Kasumi-1 (cell line): ENCODE measurements at places on chromosomes 3 and 15.

- no peak for DNase-seq
Observed at GRCh38 chr3:129276385-129276784, 2.3 kb upstream of the HMCES start.

DNA sequence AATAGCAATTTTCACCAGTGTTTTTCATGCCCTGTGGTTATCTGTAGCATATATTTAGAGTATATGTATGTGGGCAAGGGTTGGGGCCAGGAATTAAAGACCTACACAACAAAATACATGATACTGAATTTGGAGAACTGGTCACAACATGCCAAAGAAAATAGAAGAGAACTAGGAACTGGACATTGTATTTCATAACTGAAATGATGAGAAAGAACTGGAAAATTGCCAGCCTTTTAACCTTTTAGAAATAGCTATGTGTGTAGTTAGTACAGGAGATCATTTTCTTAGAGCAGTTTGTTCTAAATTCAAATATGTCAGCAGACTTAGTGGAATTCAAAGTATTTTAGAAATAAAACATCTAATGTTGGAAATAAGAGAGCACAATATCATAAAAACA, 227.1 kb upstream of the CGNL1 start:
- DNase-seq: no peak

DNA sequence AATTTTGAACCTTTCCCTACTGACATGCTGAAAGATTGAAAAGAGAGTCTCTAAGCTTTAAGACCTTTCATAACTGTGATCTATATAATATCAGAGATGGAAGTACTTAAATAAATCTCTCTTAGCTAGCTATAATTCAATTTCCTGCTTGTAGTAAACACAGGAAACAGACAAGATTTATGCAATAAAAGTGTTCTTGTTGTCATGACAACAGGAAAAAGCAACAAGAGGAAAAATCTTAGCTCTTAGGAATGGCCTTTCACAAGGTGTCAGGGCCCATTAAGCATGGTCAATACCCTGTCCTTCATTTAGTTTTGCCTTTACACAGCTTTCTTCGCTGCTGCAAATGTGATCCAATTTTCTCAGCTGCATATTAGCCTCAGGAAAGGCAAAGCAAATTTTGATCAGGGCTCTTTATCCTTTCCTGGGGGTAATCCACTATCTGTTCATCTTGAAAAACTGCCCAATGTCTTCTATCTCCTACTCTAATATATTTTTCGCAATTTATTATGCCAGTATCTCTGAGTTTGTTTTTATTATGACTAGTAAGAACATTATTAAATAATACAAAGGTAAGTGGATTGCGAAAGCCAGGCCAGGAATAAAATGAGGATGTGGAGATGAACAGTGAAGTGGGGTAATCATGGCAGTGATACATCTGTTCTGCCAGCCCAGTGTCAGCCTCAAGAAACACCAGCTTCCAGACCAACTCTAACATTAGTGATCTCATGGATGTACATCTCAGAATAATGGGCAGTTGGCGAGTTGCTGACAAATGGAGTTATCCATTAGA, 28.7 kb downstream of the SIDT1 start:
- no peak for DNase-seq

DNA sequence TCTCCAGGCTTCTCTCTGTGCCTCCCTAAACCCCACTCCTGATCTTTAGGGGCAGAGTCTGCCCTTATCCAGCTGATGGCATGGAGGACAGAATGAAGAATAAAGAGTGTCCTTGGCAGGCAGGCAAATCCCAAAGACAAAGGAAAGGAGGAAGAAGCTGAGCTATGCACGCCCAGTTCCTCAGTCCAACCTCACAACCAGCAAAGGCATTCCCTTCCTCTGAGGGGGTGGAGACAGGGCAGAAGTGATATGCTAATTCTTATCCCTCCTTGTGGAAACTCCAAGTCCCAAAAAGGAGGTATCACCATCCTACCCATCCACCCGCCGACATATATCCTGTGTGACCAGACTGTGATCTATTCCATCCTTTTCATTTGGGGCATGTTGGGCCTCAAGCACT, 10.5 kb upstream of the CCDC54 start:
- no peak for DNase-seq

DNA sequence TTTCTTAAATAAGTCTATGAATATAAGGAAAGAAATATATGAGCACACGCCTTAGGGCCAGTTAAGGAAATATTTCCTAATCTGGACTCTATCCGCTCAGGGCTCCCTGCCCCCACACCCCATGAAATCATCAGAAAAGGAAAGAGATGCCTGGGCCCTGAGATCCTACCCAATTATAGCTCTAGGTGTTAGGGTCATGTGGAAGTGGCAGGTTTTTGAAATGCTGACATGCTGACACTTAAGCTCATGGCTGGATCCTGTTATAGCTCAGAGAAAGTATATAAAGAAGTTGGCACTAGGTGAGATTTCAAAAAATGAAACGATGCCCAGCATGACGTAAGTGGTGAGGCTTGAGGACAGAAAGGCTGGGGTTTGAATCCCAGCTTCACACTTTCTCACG, 43.5 kb upstream of the AKAP13 start:
- no peak for DNase-seq

GRCh38 chr15:67024314-67024997, 40.9 kb upstream of the SMAD3 start:
- DNase-seq: peak; percentile 97

DNA sequence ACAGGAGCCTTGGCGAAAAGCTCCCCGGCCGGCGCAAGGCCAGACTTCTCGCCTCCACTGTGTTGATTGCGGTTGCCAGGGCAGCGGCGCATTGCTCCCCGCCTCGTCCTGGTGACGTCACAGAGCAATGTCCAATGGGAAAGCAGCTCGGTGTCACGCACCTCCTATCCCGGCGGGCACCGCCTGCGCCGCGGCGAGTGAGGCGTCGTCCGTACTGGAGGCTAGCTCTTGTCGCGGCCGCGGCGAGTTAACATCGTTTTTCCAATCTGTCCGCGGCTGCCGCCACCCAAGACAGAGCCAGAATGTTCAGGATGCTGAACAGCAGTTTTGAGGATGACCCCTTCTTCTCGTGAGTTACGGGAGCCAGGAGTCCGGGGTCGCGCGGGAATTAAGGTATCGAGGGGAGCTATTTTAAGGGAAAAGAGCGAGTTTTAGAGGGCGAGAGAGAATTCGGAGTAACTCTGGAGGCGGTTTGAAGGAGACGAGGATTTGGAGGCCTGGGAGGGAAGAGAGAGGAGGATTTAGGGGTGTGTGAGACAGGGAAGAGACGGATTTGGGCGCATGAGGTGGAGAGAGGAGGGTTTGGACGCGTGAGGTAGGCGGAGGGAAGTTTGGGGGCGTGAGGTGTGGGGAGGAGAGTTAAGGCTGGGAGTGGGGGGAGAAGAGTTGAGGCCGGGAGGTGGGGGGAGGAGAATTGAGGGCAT, at the start of gene MLF1:
Gene MLF1 (plus strand): TSS at position 196 of the 704 bp plus-strand sequence. CDS start 107 bp downstream, at position 303.
- peak; percentile 70 for DNase-seq

DNA sequence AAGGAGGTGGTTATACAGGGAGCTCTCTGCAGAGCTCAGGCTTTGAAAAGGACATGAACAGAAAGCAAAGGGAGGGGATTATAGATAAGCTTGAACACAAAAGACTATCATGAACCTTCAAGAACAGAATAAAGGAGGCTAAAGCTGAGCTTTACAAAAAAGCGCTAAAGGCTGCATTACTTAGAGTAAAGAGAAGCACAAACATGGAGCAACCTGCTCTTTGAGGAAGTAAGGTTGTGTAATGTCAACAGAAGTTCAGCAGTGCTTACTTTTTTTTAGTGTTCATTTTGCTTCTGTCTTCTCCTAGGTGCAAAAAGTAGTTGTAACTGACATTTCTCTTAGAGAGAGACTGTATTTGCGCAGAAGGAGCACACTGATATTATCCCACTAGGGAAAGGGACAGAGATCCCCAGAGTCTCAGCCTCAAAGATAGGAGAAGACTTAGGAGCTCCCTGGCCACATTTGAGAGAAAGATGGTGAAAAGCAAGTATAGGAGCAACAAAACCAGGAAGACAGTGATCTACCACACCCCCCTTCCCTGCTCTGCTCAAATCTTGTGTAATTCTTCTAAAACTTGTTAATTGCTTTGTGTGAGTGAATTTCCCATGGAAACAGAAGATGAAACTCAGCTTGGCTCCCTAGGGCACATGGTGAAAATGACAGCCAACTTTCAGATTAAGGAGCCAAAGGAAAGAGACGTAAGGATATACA, 54.7 kb downstream of the QTRT2 start:
- DNase-seq: peak; percentile 83

- DNase-seq: no peak
Observed at GRCh38 chr3:42159706-42160472, 68.7 kb downstream of the TRAK1 start.

DNA sequence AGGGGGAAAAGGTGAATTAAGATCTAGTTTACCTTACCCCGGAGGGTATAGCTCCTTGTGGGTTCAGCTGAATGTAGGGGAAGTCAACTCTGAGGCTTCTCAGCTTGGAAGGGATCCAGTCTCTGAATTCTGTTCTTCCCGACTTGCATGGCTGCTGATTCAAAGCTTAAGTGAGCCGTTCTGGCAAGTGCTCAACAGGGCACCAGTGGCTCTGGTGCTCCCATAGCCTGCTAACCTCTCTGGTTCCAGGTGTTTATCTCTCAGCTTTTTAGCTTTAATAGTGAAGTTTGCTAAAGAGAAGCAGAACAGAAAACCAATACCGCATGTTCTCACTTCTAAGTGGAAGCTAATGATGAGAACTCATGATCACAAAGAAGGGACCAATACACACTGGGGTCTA, 46.3 kb upstream of the RBP1 start:
- DNase-seq: no peak

GRCh38 chr3:87333393-87333892, 57.1 kb upstream of the POU1F1 start:
- no peak for DNase-seq
